ENCODE measurements at places on chromosomes 5 and 9. TPM values are rescaled to one million over a fixed set of nuclear protein-coding genes. Genes with fewer than 3 reads are reported as not detected.

Gene PGM5
- total RNA-seq, result not detected

Gene BRINP1
- not detected for total RNA-seq

Gene PCA3
- not detected for total RNA-seq

Gene FIBCD1
- not detected for total RNA-seq

Gene FOXD1
- not detected for total RNA-seq

Gene LCN10
- total RNA-seq, result 0.30 TPM

Gene CORO2A
- total RNA-seq, result 27.0 TPM

Gene IFNA2
- total RNA-seq, result not detected

Gene DDX4
- total RNA-seq, result not detected

Gene EPB41L4A
- not detected for total RNA-seq

Gene TAS2R1
- total RNA-seq, result not detected

Gene ZNF189
- total RNA-seq, result 8.1 TPM
